ENCODE measurements at places on chromosomes 1 and 21. TPM values are rescaled to one million over a fixed set of nuclear protein-coding genes. Genes with fewer than 3 reads are reported as not detected.

- DNase-seq: peak; percentile 95
Observed at GRCh38 chr1:113978863-113979702, at the start of gene OLFML3. Gene OLFML3 (plus strand): TSS chr1:113979474. CDS start chr1:113979517, 43 bp downstream.

DNA sequence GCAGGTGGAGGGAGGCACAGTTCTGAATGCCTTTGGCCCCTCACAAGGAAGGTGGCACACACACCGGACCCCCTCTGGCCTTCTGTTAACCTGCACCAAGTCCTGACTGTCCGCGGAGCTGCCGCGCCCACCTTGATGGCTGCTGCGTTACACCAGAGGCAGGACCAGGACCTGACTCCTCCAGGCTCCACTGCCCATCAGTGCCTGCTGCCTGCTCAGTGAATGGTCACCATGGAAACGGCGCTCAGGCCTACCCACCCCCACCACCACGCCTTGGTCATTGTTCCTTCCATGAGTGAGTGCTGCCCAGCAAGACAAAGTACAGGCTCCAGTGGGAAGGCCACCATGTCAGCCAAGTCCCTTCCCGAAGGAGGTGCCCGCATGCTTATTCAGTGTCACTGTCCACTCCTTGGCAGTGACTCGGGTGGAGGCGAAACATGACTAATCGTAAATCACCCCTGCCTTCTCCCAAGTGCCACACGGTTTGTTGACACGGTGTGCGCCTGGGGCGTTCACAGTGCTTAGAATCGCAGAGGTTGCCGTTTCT lies 57.3 kb downstream of the SLC37A1 start:
- DNase-seq: no peak

DNA sequence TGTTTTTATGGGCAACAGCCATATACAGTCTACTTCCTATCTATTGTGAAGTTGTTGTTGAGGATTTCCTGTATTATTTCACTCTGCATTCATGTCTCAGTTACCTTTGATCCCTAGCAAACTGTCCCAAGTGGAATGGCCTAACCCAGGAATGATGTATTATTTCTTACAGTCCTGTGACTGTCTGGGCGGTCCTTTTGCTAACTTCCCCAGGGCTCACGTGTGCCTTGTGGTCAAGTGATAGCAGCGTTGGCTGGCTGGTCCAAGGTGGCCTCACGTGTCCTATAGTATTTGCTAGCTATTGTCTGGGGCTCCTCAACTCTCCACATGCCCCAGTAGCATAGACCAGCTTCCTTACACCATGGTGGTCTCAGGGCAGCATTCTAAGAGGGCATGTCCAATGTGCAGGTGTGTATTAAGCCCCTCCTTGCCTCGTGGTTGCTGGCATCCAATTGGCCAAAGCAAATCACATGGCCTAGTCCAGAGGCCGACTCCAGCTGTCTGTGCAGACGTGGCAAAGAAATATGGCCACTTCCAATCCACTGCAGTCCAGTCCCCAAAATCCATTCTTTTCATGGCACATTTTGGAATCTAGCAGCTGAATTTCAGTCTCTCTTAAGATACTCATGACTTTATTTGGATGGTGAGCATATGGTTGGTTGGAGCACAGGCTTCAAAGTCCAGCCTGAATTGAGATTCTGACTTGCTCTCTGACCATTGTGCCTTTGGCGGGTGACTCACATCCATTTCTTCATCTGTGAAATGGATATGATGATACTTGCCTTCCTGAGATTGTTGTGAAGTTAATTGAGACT lies 94.1 kb downstream of the GALNT2 start:
- DNase-seq: no peak

The RNU1-3 gene
- polyA plus RNA-seq: not detected

GRCh38 chr1:54272772-54273091 lies 72.8 kb downstream of the MRPL37 start:
- no peak for DNase-seq

DNA sequence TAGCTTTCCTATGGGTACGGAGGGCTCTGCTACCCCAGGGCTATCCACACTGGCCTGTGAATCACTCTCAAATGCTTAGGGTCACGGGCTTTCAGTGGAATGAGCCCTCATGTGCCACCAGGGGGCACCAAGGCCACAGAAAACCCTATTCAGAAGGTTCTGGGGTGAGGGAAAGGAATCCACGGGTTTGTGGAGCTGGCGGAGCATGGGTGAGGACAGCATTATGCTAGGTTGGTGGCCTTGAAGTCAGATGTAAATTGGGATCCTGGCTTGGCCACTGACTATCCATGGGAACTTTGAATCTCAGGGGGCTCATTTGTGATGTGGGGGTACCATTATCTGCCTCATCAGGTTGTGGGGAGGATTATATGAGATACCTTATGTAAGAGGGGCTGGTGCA lies 5.1 kb upstream of the LAMTOR5 start:
- peak; percentile 90 for DNase-seq

The LYSMD1 gene
- polyA plus RNA-seq: 9.9 TPM

- no peak for DNase-seq
Observed at GRCh38 chr1:111719135-111719534, 20.1 kb downstream of the INKA2 start.

The LIX1L gene
- 11.9 TPM for polyA plus RNA-seq

GRCh38 chr1:203408486-203409481 lies 57.9 kb upstream of the FMOD start:
- DNase-seq: peak; percentile 88

The C1orf87 gene
- not detected for polyA plus RNA-seq

GRCh38 chr1:223233410-223234169 lies 90.5 kb upstream of the TLR5 start:
- no peak for DNase-seq

- no peak for DNase-seq
Observed at GRCh38 chr1:209797978-209798639, 7.8 kb downstream of the IRF6 start.

DNA sequence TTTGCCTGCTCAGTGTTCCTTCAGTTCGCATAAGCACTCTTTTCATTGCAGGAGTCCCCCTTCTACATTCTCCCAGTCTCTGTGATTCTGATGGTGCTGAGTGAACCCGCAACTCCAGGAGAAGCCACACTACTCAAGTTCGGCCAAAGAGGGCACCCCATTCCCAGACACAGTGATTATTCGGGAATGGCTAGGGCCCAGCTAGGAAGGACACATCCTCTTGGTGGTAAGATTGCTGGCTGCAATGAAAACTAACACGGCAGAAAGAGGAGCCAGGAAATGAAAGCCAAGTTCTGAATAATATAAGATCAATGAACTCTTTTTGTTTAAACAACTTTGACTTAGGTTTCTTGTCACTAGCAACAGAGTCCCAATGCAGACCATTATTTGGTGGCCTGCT lies 14.9 kb downstream of the CREG1 start:
- DNase-seq: no peak

DNA sequence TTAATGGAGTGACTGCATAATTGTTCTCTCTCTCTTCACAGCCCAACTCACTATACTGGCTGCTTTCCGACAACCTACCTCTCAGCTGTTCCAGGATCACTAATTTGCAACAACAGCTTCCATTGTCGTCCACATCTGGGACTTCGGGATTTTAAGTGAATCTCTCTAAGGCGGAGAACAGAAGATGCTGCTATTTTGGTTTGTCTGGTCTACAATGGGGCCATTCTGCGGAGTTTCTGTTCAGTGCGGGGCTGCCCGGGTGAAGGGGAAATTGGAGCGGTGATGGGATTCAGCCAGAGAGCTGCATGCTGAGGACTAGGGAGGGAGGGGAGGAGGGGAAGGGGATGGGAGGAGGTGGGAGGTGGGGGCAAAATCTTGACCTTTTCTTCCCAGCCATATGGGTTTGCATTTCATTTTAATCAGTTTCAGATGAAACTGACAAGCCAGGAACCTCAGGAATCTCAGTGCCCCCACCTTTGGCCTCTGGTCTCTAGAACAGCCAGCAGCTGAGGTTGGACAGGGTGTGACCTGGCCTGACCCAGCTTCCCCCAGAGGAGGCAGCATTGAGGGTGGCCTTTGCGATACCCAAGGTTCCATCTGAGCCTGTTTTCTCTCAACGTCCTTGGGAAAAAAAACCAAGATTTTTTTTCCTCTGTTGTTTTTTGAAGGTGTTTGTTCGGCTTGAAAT lies 6.9 kb upstream of the SRP9 start:
- no peak for DNase-seq

DNA sequence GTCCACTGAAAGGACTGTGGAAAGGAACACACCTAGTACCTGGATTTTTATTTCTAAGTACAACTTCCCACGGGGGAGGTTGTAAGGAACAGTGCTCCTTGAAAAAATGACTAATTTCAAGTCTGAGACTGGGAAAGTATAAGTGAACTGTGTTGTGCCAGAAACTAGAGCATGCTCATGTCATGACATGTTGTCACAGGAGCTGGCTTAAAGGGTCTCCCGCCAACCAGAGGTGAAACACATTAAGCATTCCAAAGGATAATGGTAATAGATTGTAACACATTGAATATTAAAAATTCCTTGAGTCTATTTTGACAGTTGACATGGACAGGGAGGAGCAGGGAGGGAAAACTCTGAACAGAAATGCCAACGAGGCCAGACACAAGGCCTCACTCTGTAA lies 6.3 kb downstream of the ATP2B4 start:
- DNase-seq: no peak

- no peak for DNase-seq
Observed at GRCh38 chr1:2019172-2019543, at the start of gene GABRD. Gene GABRD (plus strand): TSS chr1:2019345. CDS start chr1:2019424, 79 bp downstream.

DNA sequence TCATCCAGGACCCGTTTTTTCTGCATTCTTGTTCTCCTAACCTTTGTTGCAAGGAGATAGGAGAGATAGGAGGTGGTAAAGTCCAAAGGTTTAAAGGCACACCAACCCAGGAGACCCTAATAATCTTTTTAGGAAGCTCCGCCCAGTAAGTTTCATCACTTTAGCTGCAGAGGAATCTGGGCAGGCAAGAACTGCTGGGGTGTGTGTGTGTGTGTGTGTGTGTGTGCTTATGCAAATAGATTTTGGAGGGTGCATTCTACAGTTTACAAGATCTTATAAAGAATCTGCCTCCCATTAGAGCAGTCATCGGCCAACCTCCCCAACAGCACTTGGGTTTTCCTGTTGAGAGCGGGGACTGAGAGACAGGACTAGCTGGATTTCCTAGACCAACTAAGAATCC lies 3.9 kb upstream of the IL10 start:
- no peak for DNase-seq

GRCh38 chr1:113133038-113133437 lies 60.0 kb downstream of the LRIG2 start:
- DNase-seq: no peak

The EPHA10 gene
- 0.36 TPM for polyA plus RNA-seq

- DNase-seq: no peak
Observed at GRCh38 chr1:234977875-234978396, 150.7 kb downstream of the TOMM20 start.

- no peak for DNase-seq
Observed at GRCh38 chr1:243501002-243501401, 245.2 kb downstream of the SDCCAG8 start.

- no peak for DNase-seq
Observed at GRCh38 chr1:183303901-183304300, 114.3 kb downstream of the NMNAT2 start.

DNA sequence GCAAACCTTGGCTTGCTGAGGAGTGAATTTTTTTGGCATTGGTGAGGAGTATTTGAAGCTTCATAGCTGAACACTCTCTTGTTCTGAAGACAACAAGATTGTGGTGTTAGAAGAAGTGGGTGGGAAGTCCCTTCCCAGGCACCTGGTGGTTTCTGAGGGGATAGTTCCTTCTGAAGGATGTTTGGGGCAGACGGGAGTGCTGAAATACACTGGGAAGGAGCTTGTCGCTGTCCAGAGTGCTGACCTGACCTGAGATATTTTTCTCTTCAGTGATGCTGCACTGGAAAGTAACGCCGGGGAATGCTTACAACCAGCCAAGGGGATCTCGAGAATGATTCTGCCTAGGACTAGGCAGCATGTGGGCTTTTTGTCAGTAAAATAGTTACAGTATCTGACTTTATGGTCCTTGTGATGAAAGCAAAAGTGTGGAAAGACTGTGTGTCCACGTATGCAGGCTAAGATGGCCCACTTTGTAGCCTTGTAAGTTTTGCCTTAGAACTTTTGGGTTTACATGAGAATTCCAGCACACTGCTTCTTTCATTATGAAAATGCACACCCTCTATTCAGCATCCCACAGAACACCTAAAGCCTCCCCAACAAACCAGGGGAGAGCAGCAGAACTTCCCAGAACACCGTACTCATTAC lies 33.1 kb upstream of the NFASC start:
- no peak for DNase-seq

- no peak for DNase-seq
Observed at GRCh38 chr1:208524925-208525324, 280.7 kb upstream of the PLXNA2 start.

DNA sequence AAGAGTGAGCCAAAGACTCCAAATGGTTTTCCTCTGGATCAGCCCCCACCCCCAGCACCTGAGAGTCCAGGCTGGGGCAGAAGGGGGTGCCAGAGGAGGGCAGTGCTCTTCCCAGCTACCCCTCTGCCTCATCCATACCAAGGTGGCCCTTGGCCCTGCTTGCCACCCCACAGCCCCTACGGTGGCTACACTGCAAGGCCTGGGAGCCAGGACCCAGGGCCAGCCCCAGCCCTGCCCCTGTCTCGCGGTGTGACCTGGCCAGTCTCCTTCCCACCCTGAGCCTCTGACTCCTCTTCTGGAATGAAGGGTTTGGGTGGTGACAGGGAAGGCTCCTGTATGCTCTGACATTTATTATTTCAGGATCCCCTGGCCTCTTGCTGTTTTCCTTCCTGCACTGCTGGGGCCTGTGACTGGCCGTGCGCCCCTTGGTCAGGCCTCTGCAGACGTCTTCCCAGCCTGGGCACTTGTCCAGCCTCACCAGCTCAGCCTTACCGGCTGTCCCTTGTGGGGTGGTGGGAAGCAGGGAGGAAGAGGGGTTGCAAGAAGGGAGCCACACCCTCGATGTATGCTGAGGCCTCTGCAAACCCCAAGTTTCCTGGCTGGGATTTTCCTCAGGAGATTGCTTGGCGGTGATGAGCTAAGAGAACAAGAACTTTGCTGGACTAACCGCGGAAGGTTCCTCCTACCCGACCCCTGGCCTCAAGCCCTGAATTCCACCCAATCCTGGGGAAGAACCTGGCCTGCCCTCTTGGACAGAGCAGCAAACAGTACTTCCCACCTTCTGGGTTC lies 13.5 kb downstream of the ASAP3 start:
- peak; percentile 89 for DNase-seq

- DNase-seq: peak; percentile 81
Observed at GRCh38 chr1:243496187-243496646, 240.4 kb downstream of the SDCCAG8 start.

The CACNA1S gene
- polyA plus RNA-seq: not detected

GRCh38 chr1:217620814-217621213 lies 10.1 kb downstream of the GPATCH2 start:
- DNase-seq: no peak

Measured in right cardiac atrium (tissue), 5 donors.